ENCODE measurements at places on chromosomes 7 and 10.

- no peak for DNase-seq
These were observed 1.2 kb downstream of the RSBN1L start for GRCh38 chr7:77697535-77697831.

DNA sequence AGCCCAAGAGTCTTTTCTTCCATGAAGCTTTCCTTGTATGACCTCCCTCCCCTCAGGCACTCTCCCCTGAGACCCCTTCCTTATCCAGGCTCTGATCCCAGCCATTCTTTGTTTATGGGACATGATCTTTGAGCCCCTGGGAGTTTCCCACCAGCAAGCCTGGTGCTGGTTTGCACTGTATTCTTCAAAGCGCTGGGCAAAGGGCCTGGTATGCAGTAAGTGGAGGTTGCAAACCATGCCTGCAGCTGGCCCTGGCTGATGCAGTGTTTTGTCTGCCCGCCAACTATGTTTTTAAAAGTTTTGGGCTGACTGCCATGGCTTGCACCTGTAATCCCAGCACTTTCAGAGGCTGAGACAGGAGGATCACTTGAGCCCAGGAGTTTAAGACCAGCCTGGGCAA, 6.8 kb upstream of the NODAL start:
- DNase-seq = no peak

DNA sequence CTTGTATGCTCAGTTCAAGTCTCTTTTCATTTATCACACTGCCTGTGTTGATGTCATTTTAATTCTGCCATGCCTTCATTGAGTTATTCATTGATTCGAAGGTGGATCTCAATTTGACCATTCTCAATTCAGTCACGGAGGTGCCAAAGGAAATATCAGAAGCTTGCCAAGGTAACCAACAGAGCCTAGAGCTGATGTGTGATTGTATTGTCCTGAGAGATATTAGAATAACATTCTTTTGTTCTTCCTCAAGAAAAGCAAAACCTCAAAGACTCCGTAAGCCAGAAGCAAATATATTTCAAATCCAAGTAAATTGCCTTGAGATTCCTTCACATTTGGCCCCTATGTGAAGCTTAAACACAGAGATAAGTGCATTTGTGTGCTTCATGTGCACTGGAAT, 345.3 kb downstream of the CXCL12 start:
- DNase-seq = no peak

DNA sequence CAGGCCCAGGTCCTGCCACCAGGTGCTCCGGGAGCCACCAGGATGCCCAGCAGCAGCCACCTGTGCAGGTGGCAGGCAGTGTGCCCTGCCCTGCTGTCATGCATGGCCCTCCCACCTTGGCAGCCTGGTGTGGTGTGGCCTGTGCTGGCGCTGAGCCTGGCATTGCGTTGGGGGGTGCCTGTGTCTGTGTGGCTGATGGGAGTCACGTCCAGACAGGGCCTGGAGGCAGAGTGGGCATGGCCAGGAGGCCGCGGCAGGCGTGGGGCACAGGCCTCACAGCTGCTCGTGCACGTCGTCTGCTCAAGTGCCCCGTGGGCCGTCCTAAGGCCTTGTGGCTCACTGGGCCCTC, 8.7 kb downstream of the TTYH3 start:
- no peak for DNase-seq

DNA sequence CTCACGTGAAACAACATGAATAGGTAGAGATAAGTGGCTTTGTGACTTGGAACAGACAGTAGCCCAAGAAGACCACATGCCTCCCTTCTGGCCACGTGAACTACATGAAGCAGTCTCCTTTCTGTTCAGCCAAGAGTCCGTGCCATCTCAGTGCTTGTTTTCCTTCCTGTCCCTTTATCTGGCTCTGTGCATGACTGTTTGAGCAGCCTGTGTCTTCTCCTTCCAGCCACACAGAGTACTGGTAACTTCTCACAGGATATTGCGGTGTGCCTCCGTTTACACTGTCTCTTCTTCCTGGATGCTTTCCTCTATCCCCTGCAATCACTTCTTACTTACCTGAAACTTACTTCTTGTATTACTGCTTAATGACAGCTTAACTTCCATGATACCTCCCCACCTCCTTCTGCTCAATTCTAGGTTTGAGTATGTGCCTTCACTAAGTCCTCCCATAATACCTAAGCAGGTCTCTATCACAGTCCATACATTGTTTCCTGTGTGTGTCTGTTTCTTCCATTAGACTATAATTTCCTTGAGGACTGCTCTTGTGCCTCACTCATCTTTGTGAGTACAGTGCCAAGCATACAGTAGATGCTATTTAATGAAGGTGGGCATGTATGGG, 748.7 kb downstream of the AUTS2 start:
- no peak for DNase-seq

- DNase-seq = no peak
These were observed 75.7 kb downstream of the SEMA3C start for GRCh38 chr7:80843018-80843677.

- no peak for DNase-seq
These were observed 5.8 kb upstream of the RBM20 start for GRCh38 chr10:110638319-110638718.

- no peak for DNase-seq
These were observed 38.3 kb downstream of the JAKMIP3 start for GRCh38 chr10:132104062-132104461.

- no peak for DNase-seq
These were observed 21.4 kb downstream of the PLPP4 start for GRCh38 chr10:120478386-120478785.

GRCh38 chr7:96093435-96093834, 228.5 kb downstream of the SLC25A13 start:
- no peak for DNase-seq

All from stimulated activated CD4-positive, alpha-beta T cell treated with anti-CD3 and anti-CD28 coated beads, TNF-alpha, amount 100 ng/mL, for 1 hour (primary cell).